Stimulated activated CD8-positive, alpha-beta memory T cell treated with anti-CD3 and anti-CD28 coated beads, Interleukin-2, amount 100 ng/mL, for 48 hours (primary cell): ENCODE measurements at places on chromosomes 12 and 14.
A peak's percentile ranks its signal among the peaks of the same experiment; 100 is the strongest.

DNA sequence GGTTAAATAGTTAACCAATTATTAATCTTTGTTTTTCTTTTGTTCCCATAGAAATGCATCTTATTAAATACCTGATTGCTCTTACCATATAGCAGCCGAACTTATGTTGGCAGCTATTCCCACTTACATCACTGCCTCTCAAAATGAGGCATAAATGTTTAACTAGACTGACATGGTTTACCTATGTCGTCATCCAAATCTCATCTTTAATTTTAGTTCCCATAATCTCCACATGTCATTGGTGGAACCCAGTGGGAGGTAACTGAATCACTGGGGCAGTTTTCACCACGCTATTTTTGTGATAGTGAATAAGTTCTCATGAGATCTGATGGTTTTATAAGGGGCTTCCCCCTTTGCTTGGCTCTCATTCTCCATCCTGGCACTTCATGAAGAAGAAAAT is 499.2 kb upstream of the ATP2B1 start:
- DNase-seq, result no peak

DNA sequence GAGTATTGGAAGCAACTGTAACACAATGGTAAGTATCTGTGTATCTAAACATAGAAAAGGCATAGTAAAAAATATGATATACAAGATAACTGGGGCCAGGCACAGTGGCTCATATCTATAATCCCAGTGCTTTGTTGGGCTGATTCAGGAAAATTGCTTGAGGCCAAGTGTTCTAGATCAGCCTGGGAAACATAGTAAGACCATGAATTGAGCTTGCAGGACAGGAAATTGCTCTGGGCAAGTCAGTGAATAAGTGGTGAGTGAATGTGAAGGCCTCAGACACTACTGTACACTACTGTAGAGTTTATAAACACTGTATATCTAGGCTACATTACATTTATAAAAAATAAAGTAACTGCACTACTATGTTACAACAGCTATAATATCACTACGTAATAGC is 75.2 kb downstream of the GPR135 start:
- DNase-seq, result no peak

DNA sequence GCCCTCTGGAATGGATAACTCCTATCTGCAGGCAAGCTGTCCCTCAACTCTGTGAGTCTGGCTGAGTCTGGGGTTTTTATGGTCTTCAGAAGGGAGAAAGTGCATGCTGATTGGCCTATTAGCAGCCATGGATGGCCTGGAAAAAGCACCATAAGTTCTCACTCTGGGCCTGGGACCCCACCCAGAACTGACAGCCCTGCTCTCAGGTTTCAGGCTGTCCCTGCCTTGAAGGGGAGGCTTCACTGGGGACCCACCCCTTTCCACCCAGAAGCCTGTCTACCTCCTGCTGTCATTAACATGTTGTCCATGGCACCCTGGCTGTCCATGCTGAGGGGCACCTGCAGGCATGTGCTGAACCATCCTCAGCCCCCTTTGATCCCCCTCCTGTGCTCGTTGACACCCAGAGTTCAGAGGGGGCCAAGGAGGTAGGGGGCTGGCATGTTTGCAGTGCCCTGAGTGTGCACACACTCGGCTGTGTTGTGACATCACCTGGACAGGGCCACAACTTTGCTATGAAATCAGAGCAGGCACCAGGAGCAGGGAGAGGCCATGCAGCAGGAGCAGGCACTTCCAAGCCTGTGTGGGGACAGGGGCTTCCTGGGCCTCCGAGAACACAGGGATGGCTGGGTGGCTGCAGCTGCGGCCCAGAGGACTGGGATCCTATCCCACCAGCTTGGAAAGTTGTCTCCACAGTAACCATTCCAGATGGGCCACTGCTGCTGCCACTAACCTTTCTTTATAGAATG is 84.7 kb downstream of the ACSS3 start:
- no peak for DNase-seq

- no peak for DNase-seq
These were observed 36.7 kb upstream of the GNG2 start for GRCh38 chr14:51823706-51824105.

DNA sequence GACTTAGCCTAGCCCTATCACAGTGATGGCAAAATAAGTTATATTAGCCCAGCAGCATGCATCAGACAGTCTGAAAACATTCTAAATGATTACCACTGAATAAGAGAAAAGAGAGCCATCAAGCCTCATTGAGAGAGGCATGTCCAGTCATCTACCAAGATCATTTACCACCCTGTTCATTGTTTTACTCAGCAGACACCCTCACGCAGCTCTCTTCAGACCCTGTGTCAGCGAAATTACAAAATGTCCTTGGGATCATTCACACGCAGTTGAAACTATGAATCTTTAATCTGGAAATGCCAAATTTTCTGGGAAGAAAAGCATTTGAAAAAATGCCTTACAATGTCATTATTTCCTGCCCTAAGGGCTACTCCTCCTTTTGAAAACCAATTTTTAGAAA is 89.5 kb downstream of the PTPRO start:
- DNase-seq, result no peak

GRCh38 chr14:64515053-64515452 is 10.5 kb downstream of the ZBTB1 start:
- no peak for DNase-seq

GRCh38 chr14:101705733-101706508 is 55.6 kb upstream of the PPP2R5C start:
- DNase-seq, result peak; percentile 23

DNA sequence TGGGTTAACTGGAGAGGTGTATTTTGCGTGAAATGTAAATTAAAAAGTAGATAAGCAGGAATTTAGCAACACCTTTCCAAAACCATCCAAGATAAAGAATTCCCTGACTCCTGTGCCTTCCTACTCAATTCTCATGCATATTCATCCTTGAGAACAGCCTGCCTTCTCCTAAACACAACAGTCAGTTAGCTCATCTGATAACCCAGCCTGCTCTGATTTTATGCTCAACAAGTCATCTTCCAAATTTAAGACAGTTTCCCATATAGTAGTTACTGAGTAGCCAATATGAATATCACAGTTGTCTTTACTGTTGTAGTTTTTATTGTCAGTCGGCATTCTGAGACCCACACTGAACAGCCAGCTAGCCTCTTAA is 27.1 kb downstream of the CPNE8 start:
- DNase-seq, result no peak

DNA sequence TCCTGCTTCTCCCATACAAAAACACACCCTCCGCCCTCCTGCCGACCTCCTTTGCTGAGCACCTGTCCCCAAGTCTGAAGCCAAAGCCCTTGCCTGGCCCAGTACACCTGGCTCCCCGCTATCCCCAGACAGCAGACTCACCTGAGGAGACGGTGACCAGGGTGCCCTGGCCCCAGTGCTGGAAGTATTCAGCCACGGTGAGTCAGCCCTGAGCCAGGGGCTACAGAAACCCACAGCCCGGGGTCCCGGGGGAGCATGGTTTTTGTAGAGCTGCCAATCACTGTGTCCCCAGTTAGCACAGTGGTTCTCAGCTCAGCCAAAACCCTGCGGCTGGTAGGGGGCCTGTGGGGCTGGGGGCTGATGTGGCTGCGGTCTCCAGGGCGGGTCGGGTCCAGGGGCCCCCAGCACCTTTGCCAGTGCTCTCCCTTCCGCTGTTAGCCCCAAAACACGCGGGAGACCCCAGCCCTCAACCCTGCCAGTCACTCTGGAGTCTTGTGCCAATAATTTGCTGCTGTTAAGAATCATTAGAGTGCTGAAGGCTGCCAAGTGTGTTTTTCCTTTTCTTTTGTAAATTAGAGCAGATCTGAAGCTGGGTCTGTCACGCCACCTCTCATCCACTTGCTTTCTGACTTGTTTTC is 339.0 kb downstream of the TMEM121 start:
- no peak for DNase-seq

DNA sequence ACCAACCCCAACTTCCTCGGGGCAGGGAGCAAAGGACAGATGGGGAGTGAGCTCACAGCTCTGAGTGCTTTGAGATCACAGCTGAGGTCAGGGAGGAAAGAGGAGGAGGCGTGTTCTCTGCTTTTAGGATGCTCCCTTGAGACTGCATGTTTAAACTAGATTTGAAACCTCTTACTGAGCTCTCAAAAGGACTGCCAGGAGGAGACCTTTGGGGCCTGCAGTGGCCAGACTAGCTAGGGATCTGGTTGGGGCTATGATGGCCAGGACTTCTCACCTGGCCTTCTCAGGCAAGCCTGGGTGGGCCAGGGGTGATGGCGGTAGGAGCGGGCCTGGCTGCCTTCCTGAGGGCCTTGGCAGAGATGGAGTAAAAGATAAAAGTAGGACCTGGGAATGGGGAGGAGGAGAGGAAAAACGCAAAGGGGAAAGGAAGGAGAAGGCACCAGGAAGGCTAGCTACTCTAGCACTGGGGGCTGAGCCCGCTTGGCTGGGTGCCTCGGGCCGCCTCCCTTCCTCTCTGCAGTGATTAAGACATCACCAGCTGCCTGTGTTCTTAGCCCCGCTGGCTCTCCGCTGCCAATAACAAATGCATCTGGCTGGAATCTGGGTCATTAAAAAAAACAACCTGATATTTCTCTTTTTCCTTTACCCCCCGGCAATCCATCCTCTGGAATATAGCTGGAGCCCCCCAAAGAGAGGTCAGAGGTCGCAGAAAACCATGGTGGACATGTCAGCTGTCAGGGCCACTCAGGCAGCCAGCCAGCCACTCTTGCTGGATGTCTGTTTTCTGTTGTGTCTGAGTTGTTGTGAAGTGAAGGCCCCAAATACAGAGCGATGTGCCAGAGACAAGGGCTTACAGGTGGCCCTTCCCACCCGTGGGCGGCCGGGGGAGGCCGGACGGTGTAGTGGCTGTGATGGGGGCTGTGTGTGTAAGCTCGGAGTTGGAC is 141.3 kb downstream of the TSPAN9 start:
- no peak for DNase-seq

- no peak for DNase-seq
These were observed 4.4 kb upstream of the C14orf39 start for GRCh38 chr14:60490270-60490669.

DNA sequence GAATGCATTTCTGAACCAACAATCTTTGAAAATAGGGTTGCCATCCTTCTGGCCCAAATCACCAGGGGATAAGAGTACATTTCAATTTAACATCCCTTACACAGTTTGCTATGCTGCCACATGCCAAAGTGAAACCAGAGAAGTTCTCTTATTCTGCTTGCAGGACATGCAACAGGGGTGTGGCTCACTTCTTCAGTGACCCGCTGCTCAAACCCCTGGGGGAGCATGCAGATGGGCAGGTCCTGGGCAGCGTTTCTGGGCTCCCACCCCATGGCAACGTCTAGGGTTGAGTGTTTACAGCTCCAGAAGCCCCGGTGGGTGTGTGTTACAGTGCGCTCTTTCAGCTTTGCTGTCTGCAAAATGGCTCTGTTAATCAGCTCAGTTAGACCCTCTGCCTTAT is 1306.3 kb upstream of the TMEM132C start:
- no peak for DNase-seq
